ENCODE measurements at places on chromosomes 7 and 10. TPM values are rescaled to one million over a fixed set of nuclear protein-coding genes. Genes with fewer than 3 reads are reported as not detected.

Gene GPR15LG
- 0.40 TPM for polyA plus RNA-seq

DNA sequence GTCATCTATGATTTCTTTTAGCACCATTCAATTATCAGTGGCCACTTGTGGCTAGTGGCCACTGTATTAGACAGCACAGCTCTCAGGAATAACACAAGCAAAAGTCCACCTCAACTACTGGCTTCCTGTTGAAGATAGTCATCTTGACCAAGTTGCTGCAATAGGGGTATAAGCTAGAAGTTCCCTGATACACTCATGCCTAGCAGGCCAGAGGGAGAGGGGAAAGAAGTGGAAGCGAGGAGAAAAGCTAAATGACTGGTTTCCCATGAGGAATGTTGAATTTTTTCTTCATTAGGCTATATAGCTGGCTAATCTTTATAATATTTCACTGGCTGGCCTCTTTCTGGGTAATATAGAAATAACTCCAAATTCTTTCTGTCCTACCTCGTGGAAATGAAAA, 327.5 kb upstream of the MEOX2 start:
- no peak for DNase-seq

GRCh38 chr10:94137747-94138146, 144.0 kb downstream of the PLCE1 start:
- DNase-seq = no peak

GRCh38 chr7:84412161-84412969, 217.8 kb upstream of the SEMA3A start:
- DNase-seq = no peak
